ENCODE measurements at places on chromosomes 3 and 15. TPM values are rescaled to one million over a fixed set of nuclear protein-coding genes. Genes with fewer than 3 reads are reported as not detected.
A peak's percentile ranks its signal among the peaks of the same experiment; 100 is the strongest.

PLS1 gene
- total RNA-seq, result 1.6 TPM

DNA sequence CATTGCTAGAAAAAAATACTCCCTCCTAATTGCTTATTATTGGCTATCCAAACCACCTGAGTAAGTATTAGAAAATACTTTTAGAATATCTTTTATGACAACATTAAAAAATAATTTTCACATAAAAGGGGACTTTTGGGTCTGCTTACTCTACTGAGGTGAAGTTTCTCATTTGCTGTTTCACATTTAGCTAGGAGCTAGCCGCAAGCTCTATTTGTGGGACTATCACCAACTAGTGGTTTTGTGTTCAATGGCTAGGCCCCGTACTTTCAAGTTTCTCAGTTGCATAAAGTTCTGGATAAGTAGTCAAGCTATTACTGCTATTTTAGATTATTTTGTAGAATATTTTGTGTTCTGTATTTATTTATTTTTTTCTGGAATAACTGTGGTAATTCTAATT, 244.2 kb upstream of the SLITRK3 start:
- no peak for DNase-seq

DNA sequence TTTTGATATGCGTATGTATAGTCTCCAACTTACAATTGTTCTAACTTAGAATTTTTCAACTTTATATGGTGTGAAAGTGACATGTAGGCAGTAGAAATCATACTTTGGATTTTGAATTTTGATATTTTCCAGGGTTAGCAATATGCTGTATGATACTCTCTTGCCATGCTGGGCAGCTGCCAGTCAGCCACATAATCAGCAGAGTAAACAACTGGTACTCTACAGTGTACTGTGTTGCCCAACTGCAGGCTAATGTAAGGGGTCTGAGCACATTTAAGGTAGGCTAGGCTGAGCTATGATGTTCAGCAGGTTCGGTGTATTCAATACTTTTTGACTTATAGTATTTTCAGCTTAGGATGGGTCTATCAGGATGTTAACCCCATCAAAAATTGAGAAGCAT, 52.0 kb upstream of the RYK start:
- DNase-seq, result no peak

ARID3B gene
- total RNA-seq, result 2.6 TPM

UROC1 gene
- total RNA-seq, result under 0.01 TPM

STX19 gene
- total RNA-seq, result not detected

- peak; percentile 91 for DNase-seq
Observed at GRCh38 chr15:50051811-50052419, 67.1 kb downstream of the ATP8B4 start.

GRCh38 chr3:73699327-73699726, 74.6 kb upstream of the PDZRN3 start:
- DNase-seq, result no peak

GPR62 gene
- under 0.01 TPM for total RNA-seq

DNA sequence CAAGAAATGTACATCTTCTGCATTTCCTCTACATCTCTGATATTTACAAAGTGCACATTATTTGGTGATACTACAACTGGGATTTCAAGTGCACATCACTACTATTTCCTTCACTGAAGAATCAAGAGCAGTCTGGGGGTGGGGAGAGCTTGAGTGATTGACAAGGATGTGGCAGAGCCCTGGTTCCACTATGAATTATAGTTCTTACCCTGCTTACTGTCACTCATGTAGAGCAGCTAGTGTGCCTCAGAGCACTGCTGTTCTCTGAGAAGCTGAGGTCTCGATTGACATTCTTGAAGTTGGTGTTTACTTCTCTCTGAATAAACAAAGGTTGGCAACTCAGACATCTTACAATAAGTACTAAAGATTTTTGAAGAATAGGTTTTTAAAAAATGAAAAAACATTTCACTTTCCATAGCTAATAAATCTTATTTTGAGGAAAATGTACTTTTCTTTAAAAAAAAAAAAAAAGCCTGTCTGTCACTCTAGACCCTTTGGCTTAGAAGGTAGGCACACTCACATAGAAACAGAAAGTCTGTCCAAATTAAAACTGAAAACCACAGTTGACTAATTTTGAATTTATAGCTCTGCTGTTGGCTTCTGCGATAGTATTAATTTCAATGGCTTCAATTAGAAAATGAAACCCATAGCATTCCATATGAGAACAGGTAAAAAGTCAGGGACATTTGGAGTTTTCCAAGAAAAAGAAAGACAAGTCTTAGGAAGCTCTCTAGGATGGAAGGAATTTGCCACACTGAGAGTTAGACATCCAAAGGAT, 5.6 kb downstream of the GREM1 start:
- no peak for DNase-seq

GRCh38 chr3:50825841-50826240, 151.1 kb downstream of the DOCK3 start:
- no peak for DNase-seq

- no peak for DNase-seq
Observed at GRCh38 chr3:100117093-100117492, 2.8 kb upstream of the FILIP1L start.

- DNase-seq, result no peak
Observed at GRCh38 chr15:37594417-37594816, 340.0 kb upstream of the TMCO5A start.

- DNase-seq, result peak; percentile 64
Observed at GRCh38 chr15:80478075-80478474, 73.9 kb downstream of the ARNT2 start.

DNAJA4 gene
- 4.3 TPM for total RNA-seq

DNA sequence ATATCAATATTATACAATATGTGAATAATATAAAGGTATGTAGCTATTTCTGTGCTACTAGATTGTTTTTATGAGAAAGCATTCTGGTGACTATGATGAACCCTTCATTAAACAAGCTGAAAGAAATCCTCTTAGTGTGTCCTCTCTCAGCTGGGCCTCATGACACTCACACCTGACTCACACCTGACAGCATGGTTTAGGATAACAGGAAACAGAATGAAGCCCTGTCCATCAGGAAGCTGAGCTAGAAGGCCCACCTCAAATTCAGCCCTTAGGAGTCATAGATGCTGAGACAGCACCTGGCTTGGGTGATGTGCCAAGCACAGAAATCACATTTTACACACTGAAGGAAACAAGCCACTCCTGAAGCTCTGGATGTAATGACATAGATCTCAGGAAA, 30.8 kb downstream of the CHCHD4 start:
- no peak for DNase-seq

DNA sequence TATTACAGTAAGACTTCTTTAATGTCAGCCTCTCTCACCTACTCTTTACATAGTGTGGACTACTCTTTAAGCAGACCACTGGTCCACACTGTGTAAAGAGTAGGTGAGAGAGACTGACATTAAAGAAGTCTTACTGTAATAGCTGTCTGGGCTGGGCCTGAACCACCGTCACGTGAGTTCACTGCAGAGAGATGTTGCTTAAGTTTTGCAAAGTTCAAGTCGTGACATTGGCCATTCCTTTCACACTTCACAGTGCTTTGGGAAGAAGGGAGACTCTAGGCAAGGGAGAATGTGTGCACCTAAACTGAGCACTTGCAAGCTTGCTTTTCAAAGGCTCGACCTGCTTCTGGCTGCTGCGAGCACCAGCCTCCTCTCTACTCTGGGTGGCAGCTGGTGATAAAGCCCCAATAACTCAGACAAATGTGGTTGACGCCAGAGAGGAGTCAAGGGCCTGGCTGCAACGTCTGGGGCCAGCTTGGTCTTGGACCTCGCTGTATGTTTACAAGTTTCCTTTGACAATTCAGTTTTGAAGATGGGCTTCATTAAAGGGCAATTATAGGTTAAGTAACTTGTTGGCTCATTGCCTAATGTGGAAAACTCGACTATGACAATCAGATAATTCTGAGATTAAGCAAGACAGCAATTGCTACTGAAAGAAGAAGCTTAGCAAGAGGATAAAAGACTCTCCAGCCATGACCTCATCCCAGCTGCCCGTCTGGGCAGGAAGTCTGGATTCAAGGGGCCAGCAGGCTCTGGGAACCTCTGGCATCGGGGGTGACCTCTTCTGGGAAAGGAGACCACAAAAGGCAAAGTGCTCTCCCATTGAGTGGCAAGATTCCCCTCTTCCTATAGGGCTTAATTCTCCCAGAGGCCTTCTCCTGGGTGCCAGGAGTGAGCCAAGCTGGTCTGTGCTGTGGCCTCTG, 242.1 kb upstream of the TLE3 start:
- peak; percentile 91 for DNase-seq

GRCh38 chr15:74808078-74808839, 4.4 kb upstream of the LMAN1L start:
- DNase-seq, result no peak

GRCh38 chr15:63236272-63236671, 41.1 kb upstream of the APH1B start:
- DNase-seq, result peak; percentile 53

- DNase-seq, result no peak
Observed at GRCh38 chr15:95295363-95295762, 1035.1 kb upstream of the NR2F2 start.

DNA sequence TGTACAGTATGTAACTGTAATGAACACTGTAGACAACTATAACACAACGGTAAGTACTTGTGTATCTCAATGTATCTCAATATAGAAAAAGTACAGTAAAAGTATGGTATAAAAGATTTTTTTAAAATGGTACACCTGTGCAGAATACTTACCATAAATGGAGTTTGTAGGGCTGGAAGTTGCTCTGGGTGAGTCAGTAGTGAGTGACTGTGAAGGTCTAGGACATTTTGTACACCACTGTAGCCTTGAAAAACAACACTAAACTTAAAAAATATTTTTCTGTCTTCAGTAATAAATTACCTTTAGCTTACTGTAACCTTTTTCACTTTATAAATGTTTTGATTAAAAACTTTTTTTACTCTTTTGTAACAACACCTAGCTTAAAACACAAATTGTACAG, 142.9 kb downstream of the ATG7 start:
- DNase-seq, result peak; percentile 5

TRPM1 gene
- under 0.01 TPM for total RNA-seq
